ENCODE measurements at places on chromosomes 7 and 10. TPM values are rescaled to one million over a fixed set of nuclear protein-coding genes. Genes with fewer than 3 reads are reported as not detected.

DNA sequence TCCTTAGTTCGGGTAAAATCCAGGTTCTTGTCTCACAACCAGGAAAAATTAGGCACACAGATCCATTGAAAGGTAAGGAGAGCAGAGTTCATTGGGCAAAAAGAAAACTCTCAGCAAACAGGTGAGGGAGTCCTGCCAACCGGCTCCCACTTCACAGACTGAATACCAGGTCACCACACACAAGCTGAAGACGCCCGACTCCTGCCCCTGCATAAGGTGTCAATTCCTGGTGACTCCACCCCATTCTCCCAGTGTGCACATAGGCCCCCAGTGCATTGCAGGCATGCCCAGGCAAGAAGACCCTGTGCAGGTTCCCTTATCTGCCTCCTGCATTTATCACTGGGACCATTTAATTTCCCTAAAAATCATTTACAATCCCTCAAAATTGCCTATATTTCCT lies 354.6 kb downstream of the LRRTM3 start:
- DNase-seq: no peak

DNA sequence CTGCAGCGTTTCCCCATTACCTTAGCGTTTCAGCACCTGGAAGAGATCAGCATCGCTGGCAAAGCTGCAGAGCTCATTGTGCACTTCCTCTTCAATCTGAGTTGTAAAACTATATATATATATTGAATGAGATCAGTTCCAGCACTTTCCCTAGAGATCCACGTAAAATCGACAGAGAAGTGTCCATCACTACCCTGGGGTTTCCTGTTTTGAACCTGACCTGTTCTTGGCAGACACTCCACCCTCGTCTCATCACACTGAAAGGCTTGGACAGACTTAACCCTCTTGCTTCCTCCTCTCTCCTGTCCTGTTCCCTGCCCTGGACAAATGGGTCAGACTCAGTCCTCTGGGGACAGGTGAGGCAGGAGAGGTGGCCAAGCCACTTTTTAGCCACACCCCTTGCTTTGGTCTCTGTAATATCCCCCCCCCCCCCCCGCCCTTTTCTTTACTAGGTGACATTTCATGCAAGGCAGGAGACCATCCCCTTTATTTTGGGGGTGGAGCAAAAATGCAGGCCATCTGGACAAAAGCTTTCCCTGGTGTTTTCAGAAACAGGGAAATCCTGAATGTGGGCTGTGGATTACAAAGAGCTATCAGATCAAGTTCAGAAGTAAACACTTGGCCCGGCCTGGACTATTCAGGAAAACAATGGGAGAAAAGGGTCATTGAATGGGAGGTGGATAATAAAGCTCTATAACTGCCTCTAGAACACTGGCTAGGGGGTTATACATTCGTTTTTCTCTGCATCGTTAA lies 83.7 kb upstream of the KDM7A start:
- DNase-seq: no peak

- DNase-seq: no peak
Observed at GRCh38 chr7:130179631-130180030, 25.6 kb downstream of the TMEM209 start.

- no peak for DNase-seq
Observed at GRCh38 chr7:106193661-106194060, 81.5 kb upstream of the SYPL1 start.

DNA sequence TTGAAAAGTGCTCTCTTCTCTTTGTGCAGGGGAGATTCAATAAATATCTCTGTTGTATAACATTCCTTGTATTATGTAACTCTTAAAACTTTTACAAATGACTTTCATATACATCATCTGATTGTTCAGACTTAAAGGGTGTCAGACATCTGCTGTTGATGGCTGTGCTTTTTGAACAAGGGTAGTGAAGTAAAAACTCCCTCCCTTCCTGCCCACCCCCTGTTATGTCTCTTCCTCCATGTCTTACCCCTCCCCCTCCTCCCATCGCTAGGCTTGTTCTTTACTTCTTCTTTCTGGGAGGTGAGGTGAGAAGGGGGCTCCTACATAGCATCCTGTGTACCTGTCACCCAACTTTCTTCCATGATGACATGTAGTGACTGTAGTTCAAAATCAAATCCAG lies 23.4 kb upstream of the ABCB4 start:
- no peak for DNase-seq

GRCh38 chr7:101614098-101614938 lies 14.8 kb downstream of the MYL10 start:
- no peak for DNase-seq

DNA sequence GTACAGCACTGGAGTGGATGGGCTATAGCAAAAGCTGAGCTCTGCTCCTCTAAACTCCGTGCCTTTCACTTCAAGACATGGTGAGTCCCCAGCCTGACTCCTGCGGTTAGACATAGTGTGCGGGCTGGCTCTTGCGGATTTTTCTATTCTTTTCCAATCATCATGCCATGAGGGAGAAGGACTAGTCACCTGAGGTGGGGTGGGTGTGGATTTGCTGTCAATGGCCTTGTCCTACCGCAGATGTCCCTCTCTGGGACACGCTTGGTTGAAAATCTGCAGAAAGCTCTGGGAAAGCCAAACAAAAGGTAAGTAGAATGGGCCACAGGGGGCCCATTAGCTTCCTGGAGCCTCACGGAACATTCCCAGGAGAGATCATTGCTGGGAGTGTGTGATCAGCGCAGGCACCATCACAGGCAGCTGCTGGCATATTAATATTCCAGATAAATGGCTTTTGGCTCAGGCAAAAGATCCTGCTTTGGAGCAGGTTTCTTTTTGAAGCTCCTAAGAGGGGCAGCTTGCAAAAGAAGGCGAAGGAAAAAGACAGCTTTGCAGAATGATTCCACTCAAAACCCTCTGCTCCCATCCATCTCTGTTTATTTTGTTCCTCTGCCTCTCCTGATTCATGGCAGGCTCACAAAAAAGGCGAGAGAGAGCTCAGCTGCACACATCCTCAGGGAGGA lies 509.0 kb upstream of the ZMIZ1 start:
- DNase-seq: no peak

GRCh38 chr10:2700626-2701305 lies 366.6 kb upstream of the PFKP start:
- no peak for DNase-seq

DNA sequence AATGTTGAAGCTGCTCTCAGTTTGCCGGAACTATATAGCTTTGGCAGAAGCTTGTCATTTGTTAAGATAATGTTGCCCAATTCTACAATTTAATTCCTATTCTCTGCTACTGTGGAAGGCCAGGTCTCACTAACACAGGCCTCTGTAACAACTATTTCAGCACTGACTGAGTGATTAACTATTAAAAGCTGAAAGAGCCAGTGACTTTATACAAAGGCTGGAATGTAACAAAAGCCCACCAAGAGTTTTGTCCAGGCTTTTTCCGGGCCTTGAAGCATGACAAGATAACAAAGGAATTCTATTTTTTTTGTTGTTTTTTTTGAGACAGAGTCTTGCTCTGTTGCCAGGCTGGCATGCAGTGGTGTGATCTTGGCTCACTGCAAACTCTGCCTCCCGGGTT lies 795.6 kb downstream of the PHTF2 start:
- DNase-seq: no peak

- DNase-seq: no peak
Observed at GRCh38 chr10:44478040-44478439, 93.1 kb upstream of the CXCL12 start.

GRCh38 chr10:47264797-47265281 lies 35.2 kb upstream of the GDF10 start:
- DNase-seq: peak; percentile 39

GRCh38 chr7:105951597-105951996 lies 11.5 kb upstream of the CDHR3 start:
- no peak for DNase-seq

GRCh38 chr10:521261-522250 lies 167.9 kb downstream of the DIP2C start:
- no peak for DNase-seq

The TUBAL3 gene
- not detected for total RNA-seq

The ARHGAP22 gene
- 0.25 TPM for total RNA-seq

The TMEM213 gene
- total RNA-seq: 1.1 TPM

The CCDC3 gene
- 0.18 TPM for total RNA-seq
